ENCODE measurements at places on chromosomes 6 and 20.

GRCh38 chr6:138410972-138411880, 7.2 kb downstream of the HEBP2 start:
- no peak for DNase-seq

DNA sequence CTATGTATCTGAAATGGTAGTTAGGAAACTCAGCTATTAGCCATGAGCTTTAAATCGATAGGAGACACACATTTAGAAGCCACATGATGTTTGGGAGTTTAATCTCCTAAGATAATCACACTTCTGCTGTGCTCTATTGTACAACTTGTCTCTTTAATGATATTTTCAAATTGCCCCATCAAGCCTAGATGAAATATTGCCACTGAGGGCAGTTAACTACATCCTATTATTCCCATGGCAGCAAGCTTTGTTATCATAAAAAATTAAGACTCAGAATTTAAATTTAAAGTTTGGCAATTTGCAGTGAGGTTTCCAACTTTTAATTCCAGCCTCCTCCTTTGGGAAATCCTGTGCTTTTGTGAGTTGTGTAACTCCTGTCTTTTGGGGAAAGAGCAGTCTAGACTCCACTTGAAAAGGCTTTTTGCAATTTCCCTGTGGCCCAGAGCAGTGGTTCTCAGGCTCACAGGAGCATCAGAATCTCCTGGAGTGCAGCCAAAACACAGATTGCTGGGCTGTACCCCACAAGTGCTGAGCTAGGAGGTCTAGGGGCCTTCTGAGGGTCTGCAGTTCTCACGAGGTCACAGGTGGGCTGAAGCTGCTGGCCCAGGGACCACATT, 792.4 kb downstream of the QKI start:
- DNase-seq, result no peak

DNA sequence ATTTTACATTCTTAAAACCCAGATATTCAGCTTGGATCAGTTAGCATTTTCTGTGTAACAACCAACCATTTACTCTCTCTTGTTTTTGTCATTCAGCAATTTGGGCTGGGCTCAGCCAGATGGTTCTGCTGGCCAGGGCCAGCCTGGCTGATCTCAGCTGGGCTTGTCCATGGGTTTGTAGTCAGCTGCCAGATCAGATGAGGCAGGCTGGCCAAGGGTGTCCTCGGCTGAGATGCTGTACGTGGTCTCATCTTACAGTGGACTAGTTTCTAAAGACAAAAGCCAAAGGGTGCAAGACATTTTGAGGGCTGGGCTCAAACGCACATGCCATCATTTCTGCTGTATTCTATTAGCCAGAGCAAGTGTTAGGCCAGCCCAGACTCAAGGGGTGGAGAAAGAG, 16.0 kb upstream of the FAM210B start:
- no peak for DNase-seq

- no peak for DNase-seq
Measured at GRCh38 chr6:157985378-157986155, 3.9 kb downstream of the SYNJ2 start.

DNA sequence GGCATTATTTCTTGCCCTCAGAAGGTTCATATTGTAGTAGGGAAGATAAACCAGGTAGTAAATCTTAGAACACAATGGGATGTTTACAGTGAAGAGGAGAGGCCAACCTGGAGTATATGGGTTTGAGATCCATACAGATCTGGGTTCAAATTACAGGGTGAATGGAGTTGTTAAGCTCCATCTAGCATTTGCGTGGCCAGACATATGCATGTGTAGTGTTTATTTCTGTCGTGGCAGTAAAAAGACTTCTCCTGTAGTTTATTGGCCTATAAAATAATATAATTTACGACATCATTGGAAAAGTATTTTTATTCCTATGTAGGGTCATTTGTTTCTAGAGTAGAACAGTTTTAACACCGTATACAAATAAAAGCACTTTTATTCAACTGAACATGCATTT, 25.2 kb upstream of the TULP4 start:
- DNase-seq, result no peak

- no peak for DNase-seq
Measured at GRCh38 chr20:41540459-41540858, 77.7 kb downstream of the CHD6 start.

DNA sequence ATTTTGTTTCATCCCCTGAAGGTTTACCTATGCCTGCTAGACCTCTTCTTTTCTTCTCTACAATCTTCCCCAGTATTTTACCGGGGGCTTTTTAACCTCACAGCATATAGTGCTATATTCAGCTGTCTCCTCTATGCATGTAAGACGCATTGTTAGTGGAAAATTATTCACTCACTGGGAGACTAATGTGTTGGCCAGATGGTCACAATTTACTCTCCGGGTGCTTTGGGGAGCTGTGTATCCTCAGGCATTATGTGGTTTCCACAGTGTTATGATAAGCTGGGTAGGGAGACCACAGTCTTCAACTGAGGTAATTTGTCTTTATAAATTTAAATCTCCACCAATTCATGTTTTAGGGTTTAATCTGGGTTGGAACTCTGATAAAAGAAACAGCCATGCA, 553.8 kb upstream of the PTCHD4 start:
- DNase-seq, result no peak

- no peak for DNase-seq
Measured at GRCh38 chr6:137870308-137870644, 3.2 kb downstream of the TNFAIP3 start.

DNA sequence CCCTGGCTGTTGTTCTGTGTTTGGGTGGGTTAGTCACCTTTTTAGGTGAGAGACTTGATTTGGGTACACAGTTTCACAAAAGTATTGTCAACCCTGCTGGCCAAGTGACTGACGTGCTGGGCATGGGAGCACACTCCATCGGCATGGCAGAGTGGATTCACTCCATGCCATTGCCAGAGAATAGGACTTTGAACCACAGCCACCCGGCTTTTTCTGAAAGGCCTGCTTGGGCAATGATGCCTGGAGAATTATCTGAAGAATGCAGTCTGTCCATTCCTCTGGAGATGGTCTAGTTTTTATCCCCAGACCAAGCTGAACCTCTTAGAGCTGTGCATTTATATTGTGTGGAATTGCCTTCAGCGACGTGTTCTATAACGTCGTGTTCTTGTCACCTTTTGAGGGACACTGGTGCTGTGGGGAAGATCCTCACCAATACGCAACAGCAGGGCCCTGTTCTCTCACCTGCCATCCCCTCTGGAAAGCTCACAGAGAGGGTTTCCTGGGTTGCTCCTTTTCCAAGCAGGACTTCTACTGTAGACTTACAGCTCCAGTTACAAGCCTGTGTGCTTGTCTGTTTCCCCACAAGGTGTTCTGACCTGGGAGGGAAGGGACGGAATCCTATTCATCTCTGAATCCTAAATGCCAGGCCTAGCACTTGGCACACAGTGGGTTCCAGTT, 183.4 kb upstream of the AKAP12 start:
- DNase-seq, result no peak

DNA sequence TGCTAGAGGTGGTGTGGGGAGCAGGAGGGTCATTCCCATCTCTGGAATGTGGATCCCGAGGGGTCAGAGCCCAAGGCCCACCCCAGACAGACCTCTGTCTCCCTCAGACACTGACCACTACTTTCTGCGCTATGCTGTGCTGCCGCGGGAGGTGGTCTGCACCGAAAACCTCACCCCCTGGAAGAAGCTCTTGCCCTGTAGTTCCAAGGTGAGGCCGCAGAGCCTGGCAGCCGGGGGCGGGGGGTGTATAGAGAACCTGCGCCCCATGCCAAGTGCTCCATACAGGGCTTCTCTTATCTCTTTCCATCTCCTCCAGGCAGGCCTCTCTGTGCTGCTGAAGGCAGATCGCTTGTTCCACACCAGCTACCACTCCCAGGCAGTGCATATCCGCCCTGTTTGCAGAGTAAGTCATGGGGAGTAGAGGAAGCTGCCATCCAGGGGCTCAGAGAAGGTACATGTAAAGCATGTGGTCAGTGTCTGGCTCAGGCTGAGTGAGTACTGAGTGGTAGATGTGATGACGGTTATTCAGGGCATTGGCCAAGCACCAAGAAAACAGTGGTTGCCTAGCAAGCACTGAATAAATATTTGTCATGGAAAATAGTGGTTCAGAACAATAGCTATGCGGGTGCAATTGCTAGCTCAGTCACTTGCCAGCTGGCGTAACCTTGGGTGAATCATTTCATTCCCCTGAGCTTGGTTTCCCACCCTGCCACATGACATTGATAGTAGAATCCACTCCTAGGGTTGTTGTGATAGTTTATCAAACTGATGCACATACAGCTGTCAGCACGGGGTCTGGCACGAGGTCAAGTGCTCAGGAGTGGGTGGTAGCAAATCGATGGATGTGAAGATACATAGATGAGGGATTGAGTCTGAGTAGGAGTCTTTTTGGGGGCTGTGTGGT, 3.5 kb downstream of the PIGT start:
- DNase-seq, result no peak

DNA sequence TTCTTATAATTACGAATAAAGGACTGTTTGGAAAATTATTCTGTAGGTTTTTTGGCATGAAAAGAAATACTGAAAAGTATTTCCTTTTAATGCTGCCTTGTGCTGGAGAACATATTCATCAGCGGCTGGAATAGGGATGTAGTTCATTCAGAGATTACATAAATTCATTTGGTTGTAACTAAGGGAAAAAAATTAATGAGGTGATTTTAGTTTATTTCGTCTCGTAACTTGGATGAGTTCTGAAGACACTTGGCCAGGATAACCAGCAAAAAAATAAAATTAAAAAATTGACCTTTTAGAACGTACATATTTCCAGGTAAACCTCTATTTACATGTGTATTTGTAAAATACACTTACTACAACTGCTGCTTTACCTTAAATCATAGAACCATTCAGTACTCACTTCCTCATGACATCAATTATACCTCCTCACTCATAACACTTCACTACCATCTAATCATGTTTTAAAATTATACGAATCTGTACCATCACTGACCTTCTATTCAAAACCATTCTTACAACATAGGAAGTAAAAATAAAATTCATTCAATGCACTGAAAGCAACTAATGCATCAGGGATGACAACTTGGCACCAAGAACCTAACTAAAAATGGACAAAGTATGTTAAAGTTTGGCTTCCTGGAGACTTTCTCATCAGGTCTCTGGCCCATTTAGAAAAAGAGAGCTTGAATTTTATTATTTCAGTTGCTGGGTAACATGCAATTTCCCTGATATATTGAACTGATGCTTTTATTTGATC, 17.2 kb downstream of the KLHL31 start:
- no peak for DNase-seq

DNA sequence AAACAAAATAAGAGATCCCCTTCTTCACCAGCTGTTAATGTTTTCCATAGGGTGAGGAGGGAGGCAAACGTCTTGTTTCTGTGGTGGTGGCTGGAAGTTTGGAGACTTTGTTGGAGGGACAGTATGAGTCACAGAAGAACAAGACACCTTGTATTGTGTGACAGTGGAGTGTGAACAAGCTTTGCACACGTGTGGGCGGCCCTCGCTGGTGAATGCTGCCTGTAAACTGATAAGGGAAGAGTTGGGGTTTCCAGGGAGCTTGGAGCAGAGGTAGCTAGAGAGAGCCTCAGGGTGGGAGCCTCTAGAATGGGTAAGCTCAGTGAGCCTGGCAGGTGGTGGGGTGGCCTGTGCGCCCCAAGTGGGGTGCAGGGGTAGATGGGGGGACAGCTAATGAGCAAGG, 78.3 kb downstream of the ZDHHC14 start:
- no peak for DNase-seq

GRCh38 chr6:105204331-105204730, 24.5 kb upstream of the POPDC3 start:
- DNase-seq, result no peak

GRCh38 chr6:111231090-111231459, 143.8 kb downstream of the SLC16A10 start:
- no peak for DNase-seq

GRCh38 chr6:108744244-108744972, 103.8 kb upstream of the ARMC2 start:
- DNase-seq, result no peak

DNA sequence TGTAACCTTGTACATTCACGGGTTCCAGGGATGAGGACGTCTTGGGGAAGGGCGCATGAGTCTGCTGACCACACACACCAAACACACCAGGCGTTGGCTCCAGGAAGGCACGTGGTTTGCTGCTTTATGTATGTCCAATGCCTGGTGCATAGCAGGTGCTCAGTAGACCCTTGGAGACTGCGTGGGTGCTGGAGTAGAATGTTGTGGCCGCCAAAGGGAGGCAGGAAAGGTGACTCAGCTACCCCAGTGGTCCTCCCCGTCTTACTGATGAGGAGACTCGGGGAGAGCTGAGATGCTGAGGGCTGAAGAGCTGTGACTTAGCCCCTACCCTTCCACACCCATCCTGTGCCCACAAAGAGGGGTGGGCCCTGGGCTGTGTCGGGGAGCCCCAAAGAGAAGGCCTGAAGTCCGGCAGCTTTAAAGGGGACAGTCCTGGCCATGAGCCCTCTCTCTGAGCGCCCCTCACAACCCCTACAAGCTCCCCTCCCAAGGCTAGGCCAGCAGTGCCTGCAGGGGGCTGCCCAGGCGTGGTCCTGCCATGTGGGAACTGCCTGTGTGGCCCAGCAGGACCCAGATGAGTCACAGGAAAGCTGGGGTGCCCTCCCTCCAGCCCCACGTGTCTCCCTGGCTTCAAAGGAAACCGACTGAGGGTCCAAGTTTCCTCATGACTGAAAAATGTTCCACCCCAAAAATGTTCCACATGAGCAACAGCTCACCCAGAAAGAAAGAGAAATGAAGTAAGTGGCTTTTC, 28.0 kb upstream of the PTGIS start:
- no peak for DNase-seq

GRCh38 chr6:42380228-42380979, 71.3 kb downstream of the TRERF1 start:
- DNase-seq, result no peak

GRCh38 chr6:136822046-136822375, 381 bp upstream of the PEX7 start:
- peak; percentile 5 for DNase-seq

GRCh38 chr20:11891077-11891775, 26.5 kb upstream of the BTBD3 start:
- DNase-seq, result peak; percentile 67

DNA sequence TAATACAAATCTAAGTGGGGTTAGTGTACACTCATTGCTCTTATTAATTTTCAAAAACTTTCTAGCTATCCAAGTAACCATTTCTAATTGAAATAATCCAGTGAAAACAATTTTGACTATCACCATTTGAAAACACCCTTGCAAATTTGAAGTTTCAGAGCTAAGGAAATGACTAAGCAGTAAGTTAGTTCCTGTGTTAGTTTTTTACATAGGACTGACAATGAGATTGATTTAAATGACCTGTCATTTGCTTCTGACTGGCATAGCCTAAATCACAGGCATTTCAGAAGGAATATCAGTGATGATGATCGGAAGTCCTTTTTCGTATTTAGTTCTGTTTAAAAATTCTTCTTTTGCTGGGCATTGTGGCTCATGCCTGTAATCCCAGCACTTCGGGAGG, 27.0 kb downstream of the STK4 start:
- DNase-seq, result no peak

DNA sequence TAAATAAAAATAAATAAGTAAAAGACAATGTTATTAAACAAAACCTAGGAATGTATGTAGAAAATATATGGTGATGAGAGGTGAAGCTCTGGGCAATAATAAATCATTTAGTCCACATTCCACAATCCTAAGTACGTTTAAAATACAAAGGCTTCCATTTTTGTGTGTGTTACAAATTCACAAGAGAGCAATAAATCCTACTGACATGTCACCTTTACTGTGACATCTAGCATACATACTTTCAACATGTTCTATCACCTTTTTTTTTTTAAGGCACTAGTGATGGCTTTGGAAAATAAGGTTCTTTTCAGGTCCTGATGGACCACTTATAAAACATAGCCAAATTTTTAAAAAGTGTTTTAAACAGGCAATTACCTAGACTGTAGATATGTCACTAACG, 12.0 kb downstream of the REV3L start:
- no peak for DNase-seq
